ENCODE measurements at places on chromosomes 12 and 14. TPM values are rescaled to one million over a fixed set of nuclear protein-coding genes. Genes with fewer than 3 reads are reported as not detected.

Gene HOXC9
- not detected for total RNA-seq

Gene TSPAN8
- total RNA-seq = not detected

Gene KRT77
- total RNA-seq = not detected

Gene DIABLO
- 104 TPM for total RNA-seq

Gene SLC7A7
- 0.33 TPM for total RNA-seq

Gene LRTM2
- total RNA-seq = not detected

Gene RSRC2
- total RNA-seq = 325 TPM

Gene KLHDC1
- total RNA-seq = 11.0 TPM

Gene UNC79
- total RNA-seq = not detected

Gene SP7
- not detected for total RNA-seq

Gene CEBPE
- total RNA-seq = not detected

Gene RPL10L
- total RNA-seq = not detected

Gene SERPINA12
- not detected for total RNA-seq

Gene PZP
- not detected for total RNA-seq

Gene MAPKAPK5
- total RNA-seq = 65.6 TPM

Gene PRH2
- total RNA-seq = not detected

Gene LALBA
- total RNA-seq = not detected

Gene CAPZA3
- not detected for total RNA-seq

Gene ARPC3
- 136 TPM for total RNA-seq
